MCF 10A (cell line): ENCODE measurements at places on chromosomes 16 and 17. TPM values are rescaled to one million over a fixed set of nuclear protein-coding genes. Genes with fewer than 3 reads are reported as not detected.

GRCh38 chr16:55292491-55292890 lies 31.5 kb upstream of the IRX6 start:
- no peak for DNase-seq

DNA sequence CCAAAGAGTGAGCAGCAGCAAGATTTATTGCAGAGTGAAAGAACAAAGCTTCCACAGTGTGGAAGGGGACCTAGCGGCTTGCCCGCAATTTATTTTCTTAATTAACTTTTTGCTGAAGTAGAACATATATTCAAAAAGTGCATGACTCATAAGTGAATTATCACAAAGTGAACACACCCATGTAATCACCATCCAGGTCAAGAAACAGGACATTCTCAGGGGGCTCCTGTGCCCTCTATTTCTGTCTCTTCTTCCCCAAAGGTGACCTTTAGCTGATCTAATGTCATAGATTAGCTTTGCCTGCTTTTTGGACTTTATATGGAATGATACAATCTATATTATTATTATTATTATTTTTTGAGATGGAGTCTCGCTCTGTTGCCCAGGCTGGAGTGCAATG lies 19.9 kb downstream of the ERAL1 start:
- no peak for DNase-seq

DNA sequence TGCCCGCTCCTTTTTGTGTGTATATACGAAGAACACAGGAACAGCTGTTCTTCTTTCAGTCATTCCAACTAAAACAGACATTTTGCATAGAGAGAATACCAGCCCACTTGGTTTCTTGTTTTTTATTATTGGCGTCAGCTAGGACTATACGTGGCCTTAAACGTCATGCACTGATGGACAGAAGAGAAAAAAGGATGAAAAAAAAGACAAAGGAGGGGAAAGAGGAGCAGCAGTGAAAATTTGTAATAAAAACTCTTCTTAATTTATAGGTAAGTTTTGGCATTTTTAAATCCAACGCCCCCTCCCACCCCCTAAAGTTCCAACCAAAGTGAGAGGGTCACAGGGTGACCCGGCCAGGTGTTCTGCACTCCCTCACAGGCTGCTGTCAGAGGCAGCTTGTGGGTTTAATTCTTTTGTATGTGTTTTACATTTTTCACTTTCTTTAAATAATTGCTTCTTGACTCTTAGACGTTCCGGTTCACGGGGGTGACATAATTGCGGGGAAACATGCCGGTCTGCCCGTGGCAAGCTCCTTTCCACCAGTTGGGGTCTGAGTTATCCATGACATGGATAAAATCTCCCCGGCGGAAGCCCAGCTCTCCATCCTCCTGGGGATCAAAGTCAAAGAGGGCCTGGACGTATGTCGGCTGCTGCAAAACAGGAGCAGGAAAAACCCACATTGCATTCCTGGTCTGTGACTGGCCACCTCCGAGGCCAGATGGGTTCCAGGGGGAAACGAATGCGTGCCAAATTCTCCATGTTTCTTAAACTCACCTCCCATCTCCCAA lies 30.9 kb upstream of the SLC25A19 start:
- no peak for DNase-seq

DNA sequence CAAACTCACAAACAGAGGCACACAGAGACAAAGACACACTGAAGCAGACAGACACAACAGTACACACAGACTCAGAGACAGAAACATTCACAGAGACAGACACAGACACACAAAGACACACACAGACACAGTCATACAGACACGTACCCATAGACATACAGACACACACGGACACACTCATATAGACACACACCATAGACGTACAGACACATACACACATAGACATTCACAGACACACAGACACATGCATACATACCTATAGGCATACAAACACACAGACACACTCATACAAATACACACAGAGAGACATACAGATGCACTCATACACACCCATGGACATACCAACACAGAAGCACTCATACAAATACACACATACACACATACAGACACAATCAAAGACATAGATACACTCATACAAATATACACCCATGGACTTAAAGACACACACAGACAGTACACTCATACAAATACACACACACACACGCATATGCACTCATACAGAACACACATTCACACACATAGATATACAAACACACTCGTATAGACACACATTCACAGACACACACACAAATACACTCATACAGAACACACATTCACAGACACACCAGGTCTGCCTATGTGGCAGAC lies 19.9 kb upstream of the MRTFB start:
- DNase-seq = no peak

DNA sequence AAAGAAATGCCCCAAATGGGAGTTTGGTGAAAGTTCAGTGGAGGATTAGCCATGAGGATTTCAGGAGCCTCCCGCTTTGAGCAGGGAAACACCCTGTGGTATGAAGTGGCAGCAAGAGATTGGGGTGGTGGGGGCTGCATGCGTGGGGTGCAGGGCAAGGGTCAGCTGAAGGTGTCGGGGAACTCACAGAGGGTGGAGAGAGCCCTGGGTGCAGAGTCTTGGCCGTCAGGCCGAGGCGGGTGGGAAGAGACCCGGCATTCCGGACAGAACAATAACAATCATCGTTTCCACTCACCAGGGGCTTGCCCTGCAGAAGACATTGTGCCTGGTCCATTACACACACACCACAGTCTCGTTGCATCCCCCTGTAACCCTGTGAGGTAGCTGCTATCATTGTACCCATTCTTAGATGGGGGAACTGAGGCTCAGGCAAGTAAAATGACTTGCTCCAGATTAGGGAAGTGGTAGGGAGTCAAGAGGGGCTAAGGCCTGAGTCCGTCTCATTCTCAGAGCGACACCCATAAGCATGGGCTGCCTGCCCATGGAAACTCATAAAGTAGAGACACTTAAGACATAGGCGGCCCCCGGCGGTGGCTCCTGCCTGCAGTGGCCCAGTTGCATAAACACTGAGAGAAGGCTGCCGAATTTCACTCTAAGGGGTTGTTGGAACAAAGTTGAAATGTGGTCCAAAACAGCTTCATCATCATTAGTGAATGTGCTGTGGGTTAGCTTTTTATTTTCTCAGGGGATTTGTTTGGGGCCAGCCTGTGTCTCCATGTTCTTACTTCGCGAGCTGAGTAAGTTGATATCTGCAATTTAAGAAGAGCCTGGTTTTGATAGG lies 93.3 kb downstream of the CMIP start:
- DNase-seq = no peak

- DNase-seq = peak; percentile 97
Measured at GRCh38 chr16:56610017-56610608, 1.7 kb downstream of the MT2A start.

- DNase-seq = no peak
Measured at GRCh38 chr16:23754594-23755483, at the start of gene CHP2. Gene CHP2 (plus strand): TSS chr16:23755026. CDS start chr16:23755050, 24 bp downstream.

- DNase-seq = peak; percentile 95
Measured at GRCh38 chr16:30490210-30490609, 17.7 kb downstream of the ITGAL start.

Gene ITGAD
- not detected in 2 replicates for total RNA-seq

Gene P2RX5
- 4.8 and 4.9 TPM in 2 replicates for total RNA-seq

Gene SNN
- total RNA-seq = 1.9 and 5.8 TPM in 2 replicates

Gene CDH5
- not detected in 2 replicates for total RNA-seq

DNA sequence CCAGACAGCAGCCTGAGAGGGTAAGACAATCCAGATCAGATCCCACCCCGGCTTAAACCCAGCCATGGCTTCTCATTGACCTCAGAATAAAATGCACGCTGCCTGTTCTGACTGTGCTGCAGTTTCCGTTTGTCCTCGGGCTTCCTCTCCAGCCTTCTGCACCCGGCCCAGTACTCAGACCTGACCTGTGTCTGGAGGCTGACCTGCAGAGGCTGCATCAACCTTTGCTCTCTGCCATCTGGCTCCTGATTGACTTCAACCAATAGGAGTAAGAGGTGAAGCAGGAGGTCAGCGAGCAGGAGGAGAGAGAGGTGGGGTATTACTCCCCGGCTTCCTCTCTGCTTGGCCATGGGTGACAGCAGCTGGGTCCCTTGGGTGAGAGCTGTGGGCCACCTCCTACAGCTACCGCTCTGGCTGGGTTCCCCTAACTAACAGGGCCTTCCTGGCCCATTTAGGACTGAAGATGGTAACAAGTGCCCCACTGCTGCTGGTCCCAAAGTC lies 46.7 kb downstream of the C16orf82 start:
- no peak for DNase-seq

DNA sequence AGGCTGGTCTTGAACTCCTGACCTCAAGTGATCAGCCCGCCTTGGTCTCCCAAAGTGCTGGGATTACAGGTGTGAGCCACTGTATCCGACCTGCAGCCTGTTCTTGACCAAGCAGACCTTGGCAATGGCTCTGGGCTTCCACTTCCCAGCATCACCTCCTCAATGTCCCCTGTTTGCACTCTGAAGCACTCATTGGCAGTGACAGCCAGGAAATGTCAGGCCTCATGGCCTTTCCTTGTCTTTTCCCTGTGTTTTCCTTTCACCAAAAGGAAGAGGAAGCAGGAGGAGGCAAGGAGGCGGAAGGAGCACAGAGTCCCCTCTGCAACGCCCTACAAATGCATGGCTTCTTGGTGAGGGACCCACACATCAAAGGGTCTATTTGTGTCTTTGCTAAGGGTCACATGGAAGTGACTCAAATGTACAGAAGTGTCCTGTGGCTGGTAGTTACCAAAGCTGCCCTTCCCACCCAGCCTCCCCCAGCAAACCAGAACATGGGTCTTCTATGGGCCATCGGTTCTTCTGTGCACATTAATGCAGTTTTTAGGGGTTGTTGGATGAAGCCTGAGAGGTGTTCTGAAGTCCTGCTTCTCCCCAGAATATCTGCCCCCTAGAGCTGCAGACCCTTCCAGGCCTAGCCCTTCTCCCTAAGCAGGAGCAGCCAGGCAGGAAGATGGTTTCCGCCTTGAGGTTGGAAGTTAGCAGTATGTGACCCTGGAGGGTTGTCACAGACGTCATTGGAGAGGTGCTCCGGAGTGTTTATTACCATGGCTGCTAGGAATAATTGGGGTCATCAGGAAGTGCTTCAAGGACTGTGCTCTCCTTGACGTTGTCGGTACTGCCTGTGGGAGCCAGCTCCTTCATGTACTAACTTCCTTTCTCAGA lies 60.8 kb downstream of the WIPI1 start:
- DNase-seq = no peak

Gene KRT14
- 696 and 1,755 TPM in 2 replicates for total RNA-seq

- DNase-seq = no peak
Measured at GRCh38 chr17:43936434-43936833, 5.8 kb downstream of the PPY start.

DNA sequence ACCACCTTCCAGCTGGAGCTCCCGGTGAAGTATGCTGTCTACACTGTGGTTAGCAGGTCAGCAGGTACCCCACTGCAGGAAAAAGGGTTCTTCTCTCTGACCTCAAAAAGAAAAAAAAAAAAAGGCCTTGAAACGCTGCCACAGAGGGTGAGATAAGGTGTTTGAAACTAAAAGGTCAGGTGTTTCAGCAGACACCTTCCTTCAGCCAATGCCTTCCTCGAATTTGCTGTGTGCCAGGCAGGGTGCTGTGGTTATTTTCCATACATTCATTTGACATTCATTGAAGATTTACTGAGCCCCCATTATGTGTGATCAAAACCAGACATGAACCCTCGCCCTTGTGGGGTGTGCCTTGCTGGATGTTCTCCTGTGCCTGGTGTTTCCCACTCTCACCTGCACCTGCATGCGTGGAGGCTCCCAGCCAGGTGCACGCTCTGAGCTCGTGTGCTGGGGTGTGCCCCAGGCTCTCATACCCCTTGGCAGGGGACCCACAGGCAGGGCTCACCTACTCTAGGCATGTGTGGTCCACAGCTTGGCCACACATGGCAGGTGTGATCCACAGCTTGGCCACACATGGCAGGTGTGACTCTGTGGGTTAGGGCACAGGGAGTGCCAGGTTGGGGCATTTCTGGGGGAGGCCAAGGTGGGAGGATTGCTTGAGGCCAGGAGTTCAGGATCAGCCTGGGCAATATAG lies 15.8 kb upstream of the ITGAD start:
- DNase-seq = no peak

Gene NBR1
- total RNA-seq = 105 and 106 TPM in 2 replicates

GRCh38 chr17:17590883-17591354 lies 589 bp downstream of the PEMT start:
- DNase-seq = no peak

Gene FAM171A2
- total RNA-seq = 0.30 TPM in 1 of 2 replicates, not detected in the other

Gene MGAT5B
- total RNA-seq = 1.3 and 1.7 TPM in 2 replicates

DNA sequence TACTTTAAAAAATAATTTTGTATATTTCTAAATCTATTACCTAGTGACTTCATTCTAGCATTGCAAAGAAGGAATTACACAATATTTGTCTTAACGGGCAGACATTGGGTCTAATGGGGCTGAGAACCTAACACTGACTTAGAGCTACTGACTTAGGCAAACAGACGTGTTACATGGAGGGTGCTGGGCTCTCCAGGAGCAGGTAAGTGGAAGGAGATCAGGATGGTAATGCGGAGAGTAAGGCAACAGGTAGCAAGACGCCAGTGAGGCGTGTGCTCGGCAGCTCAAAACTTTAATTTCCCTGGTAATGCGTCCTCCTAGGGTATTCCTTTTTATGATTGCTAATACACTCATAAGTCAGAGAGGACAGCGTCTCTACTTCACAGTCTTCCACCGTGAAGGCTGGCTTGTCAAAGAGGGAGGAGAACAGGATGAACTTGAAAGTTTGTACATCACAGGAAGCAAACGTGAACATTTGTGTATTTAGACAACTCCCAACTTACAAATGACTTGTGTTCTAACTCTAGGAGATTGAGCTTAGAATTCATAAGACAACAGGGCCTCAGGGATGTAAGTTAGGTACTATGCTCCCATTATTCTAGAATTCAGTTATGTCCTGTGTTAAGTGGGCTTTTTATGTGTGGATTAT lies 4.6 kb downstream of the KRT28 start:
- DNase-seq = no peak

DNA sequence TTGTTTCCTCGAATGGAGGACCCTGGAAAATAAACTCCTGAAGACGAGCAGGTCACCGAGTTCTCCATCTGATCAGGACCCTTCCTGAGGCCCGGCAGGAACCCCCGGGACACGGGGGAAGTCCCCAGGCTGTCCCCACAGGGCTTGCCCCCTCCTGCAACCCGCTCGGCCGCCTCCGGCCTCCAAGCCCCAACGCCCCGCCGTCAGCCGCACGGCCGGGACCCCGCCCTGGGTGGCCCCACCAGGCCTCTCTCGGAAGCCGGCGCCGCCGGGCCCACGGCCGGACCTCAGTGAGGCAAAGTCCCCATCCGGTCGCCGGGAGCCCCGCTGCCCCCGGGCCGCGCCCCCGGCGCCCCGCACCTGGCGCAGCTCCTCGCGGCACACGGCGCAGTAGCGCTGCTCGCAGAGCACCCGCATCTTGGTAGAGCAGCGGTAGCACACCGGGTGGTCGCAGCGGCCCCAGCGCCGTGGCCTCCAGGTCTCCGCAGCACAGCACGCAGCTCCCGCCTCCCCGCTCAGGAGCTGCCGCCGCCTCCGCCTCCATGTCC lies 383 bp downstream of the ZNF598 start:
- no peak for DNase-seq

- DNase-seq = no peak
Measured at GRCh38 chr17:8046306-8046928, 7.6 kb downstream of the ALOX15B start.

Gene MRPL45
- 37.2 and 48.4 TPM in 2 replicates for total RNA-seq

- no peak for DNase-seq
Measured at GRCh38 chr16:23857256-23857880, 21.6 kb downstream of the PRKCB start.

Gene KRTAP17-1
- total RNA-seq = not detected in 2 replicates

Gene CAPN15
- total RNA-seq = 68.2 and 81.1 TPM in 2 replicates

Gene LGALS9C
- not detected in 2 replicates for total RNA-seq
